Astrocyte of the hippocampus (primary cell): ENCODE measurements at places on chromosomes 12 and 14.

- DNase-seq, result no peak
Measured at GRCh38 chr14:105436891-105437722, 17.5 kb downstream of the MTA1 start.

- no peak for DNase-seq
Measured at GRCh38 chr14:93946104-93946503, 19.0 kb downstream of the FAM181A start.

DNA sequence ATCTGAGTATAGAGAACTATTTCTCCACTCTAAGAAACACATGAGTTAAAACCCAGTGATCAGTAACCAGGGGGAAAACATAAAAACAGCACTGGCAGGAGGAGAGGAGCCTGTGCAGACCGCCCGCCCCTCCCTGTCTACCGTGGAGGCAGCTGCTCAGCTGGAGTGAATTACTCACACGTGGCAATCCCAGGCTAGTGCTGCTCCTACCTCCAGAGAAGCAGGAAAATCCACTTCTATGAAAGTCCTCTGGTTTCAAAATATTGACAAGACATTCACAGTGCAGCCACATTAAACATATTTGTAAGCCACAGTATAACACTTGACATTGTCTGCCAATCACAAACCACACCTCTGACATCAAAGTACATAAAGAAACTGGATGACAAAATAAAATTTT is 16.7 kb downstream of the TMEM132D start:
- peak; percentile 73 for DNase-seq

DNA sequence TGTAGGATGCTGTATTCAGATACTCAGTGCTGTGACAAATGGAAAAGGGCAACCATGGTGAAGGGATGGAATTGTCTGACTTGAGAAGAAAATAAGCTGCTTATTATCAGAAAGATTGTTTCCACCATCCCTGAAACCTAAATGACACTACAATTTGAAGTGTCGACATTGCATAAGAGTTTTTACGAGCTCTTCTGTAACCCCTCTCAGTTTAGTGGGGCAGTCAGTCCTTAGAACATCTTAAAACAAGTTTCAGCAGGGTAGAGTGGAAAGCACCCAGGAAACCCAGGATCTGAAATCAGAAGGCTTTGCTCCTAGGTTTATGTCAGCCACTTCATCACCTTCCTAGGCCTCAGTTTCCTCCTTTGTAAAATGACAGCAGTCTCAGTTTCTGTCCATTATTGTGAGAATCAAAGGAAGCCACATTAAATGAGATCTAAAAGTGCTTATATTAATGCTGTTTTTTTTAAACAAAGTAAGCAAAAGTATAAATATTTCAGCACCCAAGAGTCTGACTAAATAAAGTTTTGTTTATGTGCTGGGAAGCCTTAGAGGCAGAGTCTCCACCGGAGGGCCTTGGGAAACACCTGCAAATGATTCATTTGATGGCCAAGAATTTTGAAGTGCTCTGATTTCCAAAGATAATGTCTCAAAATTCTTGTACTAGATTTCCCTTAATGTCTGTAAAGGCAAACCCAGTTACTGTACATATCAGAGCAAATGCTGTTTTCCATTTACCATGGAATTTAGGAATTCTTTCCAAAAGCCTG is 1.8 kb downstream of the IFT43 start:
- no peak for DNase-seq

DNA sequence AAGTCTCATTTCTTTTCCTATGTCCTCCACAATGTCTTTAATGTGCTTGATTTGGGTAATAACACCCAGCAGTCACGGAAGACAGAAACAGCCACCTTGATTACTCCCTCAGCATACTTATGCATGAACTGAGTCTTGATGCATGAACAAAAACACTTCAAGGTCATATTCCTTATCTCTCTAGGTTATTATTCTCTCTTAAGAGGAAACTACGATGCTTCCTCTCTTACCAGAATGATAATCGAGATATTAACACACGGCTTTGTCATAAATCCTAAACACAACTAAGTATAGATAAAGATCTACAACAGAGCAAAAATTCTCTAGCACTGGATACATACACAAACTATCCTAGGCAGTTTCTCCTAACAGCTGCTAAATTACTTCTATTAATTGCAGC is 583.5 kb upstream of the ATP2B1 start:
- no peak for DNase-seq

- peak; percentile 53 for DNase-seq
Measured at GRCh38 chr14:80164991-80165721, 46.1 kb downstream of the DIO2 start.

DNA sequence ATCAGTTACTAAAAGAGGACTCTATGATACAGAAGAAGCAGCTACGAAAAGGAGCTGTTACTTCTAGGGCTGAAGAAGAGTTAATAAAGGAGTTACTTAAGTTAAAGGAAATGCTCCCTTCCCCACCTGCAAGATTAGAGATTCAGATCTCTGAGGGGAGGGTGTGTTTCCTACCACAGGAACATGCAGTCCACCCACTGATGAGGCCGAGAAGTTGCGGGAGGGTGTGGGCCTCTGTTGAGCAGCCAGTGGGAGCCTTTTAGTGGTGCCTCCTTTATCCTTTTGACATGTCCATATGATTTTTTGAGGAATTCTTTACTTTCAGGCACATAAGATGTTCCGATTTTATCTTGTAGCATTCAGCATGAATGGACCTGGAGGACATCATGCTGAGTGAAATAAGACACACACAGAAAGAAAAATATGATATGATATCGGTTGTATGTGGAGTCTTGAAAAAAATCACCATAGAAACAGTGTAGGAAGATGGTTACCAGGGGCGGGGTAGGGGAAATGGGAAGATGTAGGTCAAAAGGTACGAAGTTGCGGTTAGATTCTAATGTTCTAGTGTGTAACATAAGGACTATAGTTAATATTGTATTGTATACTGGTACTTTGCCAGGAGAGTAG is 4.4 kb upstream of the M6PR start:
- DNase-seq, result no peak

GRCh38 chr12:52091869-52092268 is 12.4 kb downstream of the SMIM41 start:
- no peak for DNase-seq

DNA sequence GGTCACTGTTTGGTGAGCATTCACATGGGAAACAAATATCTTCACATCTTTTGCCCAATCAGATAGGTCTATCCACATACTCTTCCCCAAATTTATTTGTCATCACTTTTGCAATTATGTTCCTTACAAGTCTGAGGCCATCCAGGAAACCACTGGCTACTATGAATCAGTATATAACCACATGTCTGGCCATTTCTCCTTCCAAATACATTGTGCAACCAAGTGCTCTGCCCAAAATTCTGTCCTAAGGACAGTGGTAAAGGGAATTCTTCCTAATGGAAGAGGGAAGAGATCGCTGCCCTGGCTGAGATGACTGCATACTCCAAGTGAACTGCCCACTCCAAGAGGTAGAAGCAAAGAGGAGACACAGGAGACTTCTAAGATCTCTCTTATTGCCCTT is 148.9 kb upstream of the MAX start:
- DNase-seq, result peak; percentile 52

DNA sequence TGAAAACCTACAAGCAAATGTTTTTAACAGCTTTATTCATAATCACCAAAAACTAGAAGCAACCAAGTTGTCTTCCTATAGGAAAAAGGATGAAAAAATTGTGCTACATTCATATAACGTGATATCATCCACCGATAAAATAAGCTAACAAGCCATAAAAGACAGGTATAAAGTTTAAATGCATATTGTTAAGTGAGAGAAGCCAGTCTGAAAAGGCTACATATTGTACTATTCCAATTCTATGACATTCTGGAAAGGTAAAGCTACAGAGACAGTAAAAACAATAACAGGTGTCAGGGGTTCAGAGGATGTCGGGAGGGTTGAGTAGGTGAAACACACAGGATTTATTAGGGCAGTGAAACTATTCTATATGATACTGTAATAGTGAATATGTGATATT is 22.7 kb downstream of the CDKL1 start:
- DNase-seq, result no peak

DNA sequence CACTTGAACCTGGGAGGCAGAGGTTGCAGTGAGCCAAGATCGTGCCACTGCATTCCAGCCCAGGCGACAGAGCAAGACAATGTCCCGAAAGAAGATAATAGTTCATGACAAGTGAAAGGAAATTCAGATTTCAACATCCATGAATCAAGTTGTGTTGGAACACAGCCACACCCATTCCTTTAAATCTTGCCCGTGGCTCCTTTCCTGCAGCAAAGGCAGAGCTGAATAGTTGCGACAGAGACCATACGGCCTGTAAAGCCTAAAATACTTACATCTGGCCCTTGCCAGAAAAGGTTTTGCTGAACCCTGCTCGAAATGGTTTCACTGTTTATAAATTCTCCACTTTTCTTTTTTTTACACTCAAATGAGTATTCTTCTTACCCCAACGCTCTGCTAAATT is 17.7 kb upstream of the ITPK1 start:
- DNase-seq, result no peak

DNA sequence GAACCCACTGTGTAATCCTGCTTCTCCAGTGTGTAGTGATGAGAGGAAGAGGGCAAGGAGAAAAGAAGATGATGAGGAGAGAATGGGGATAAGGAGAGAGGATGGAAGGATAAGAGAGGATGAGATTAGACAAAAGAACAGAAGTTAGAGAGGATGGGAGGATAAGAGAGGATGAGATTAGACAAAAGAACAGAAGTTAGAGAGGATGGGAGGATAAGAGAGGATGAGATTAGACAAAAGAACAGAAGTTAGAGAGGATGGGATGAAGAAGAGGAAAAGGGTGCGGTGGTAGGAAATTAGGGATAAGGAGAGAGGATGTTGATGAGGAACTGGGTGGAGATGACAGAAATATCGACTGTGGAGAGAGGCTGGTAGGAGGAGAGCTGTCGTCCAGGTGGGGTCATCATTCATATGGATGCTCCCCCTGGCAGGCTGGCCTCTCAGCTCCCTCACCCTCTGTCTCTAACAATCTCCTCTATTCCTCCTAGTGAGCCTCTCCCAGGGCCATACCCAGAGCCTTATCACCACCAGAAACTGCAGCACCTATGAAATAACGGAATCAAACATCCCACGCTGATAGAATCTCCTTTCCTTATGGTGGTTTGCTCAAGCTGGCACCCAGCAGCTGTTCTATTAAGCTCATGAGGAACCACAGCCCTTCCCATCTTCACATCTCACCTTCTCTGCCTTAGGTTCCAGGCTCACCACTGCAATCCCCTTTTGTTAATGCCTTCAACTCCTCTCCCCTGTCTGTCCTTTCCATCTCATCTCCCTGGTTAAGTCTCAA is 6.0 kb upstream of the CIROP start:
- no peak for DNase-seq

DNA sequence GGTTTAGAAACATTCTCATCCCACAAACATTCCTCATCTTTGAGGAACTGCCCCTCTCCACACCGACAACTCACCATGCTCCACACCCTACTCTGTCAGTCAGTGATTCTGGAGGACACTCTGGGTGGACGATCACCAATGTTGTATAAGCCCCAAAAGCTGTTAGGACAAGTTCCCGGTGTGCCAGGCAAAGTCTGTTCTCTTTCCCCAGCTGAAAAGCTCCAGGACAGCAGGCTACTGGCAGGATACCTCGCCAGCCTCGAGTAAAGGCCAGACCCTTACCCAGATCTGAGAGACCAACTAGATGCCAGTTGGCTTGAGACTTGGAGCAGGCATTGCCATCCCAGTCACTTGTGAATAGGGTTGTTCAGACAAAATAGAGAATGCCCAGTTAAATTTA is 12.0 kb downstream of the KRT5 start:
- no peak for DNase-seq

GRCh38 chr12:114194066-114194465 is 211.9 kb downstream of the TBX5 start:
- no peak for DNase-seq

DNA sequence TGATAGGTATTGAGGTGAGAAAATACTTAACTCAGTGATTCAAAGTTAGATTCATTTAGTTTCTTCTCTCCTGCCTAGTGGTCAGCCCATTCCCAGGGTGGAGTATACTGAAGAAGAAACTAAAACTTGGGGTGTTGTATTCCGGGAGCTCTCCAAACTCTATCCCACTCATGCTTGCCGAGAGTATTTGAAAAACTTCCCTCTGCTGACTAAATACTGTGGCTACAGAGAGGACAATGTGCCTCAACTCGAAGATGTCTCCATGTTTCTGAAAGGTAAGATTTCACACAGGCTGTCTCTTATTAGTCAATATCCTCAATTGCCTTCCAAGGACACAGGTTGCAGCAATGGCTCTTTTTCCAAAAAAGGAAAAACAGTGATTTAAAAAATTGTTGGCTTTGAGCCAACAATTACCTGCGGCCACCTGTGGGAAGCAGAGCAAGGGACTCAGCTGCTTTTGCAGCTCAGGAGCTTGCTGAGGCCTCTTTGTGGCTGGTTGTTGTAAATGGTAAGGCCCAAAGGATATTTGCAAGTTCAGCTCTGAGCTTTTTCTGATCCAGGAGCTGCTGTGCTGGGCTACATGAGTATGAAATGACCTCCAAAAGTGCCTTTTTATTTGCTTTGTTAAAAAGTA is 33.9 kb downstream of the TPH2 start:
- DNase-seq, result no peak

DNA sequence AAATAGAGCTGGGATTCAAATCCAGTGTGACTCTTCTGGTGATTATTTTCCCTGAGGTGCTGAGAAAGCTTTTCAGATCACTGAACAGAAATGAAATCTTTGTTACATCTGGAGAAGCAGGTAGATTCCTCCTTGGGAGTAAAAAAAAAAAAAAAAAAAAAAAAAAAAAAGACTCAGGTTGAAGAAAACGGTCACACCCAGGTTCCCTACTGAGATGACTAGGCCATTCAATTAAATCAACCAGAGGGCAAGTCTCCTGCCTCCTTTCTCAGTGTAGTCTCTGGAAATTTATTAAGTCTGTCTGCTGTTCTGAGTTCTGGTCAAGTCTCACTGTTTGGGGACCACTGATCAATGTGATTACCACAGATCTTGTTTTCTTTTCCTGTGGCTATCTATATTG is 24.0 kb downstream of the ARG2 start:
- no peak for DNase-seq
